ENCODE measurements at places on chromosomes 3 and 15.
A peak's percentile ranks its signal among the peaks of the same experiment; 100 is the strongest.

- peak; percentile 56 for DNase-seq
These were observed 72.9 kb upstream of the MNS1 start for GRCh38 chr15:56537881-56538280.

- no peak for DNase-seq
These were observed 189.3 kb downstream of the EDEM1 start for GRCh38 chr3:5376761-5377160.

DNA sequence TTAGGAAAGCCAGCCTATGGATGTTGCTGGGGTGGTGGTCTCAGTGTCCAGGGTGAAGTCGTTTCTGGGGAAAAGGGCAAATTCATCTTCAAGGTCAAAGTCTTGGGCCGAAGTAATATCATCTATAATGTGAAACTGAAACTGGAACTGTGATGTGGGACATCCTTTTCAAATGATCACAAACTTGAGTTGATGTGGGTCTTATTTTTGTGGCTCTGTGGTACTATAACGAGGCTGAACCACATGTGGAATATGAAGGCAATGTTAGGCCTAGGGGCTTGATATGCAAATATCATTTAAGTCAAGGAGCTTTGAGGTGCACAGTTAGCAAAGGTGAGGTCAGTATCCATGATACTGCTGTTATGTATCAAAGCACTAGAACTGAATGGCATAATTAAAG is 1.5 kb upstream of the CD200R1L start:
- peak; percentile 25 for DNase-seq

GRCh38 chr15:57185507-57186074 is 190.7 kb upstream of the CGNL1 start:
- no peak for DNase-seq

DNA sequence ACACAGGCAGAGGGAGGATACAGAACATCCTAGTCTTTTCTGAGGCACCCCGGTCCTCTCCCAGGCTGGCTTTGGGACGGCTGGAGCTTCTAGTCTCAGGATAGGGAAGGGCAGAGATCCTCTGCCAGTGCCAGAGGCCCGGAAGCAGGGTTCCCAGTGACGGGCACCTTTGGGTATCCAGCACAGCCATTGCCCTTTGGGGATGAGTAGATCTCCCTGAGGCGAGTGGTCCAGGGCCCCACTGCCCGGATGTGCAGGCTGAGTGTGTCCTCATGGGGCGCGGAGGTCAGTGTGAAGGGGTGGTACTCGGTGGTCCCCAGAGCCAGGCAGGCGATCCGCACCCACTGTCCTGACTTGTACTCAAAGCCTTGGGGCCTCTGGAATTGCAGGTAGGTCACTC is 18.3 kb downstream of the DUOX2 start:
- DNase-seq = no peak

DNA sequence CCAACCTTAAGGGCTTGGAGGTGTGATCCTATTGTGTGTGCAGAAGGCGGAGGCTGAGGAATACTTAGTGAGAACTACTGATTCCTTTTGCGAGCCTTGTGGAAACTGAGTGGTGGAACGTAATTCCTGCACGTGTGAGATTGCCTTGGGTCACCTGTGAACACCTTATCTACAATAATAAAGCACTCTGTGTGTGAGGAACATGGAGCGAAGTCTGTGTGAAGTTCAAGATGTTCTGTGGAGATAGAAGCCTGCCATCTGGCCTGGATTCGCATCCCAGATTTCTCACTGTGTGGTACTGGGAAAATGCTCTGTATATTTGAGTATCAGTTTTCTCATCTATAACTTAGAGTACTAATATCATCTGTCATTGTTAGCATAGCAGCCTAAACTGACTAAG is 179.5 kb upstream of the PDZRN3 start:
- DNase-seq = no peak

DNA sequence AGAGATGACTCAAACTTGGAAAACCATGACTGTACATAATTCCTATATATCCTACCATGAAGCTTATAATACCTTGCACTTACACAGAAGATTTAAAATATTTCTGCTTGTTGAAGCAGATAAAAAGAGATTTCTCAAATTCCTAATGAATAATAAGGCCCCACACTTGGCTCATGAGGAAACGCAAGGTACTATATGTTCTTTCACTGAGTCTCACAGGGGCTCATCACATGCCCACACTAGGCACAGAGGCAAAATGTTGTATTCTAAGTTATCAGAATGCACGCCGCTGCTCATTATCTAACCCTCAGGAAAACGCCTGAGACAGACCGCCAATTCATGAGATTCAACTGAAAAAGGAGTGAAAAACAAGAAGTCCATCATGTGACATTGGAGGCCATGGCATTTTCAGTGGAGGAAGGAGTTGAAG is 5.6 kb downstream of the MYO1E start:
- no peak for DNase-seq

- DNase-seq = no peak
These were observed 260.2 kb downstream of the TIGIT start for GRCh38 chr3:114553949-114554593.

GRCh38 chr3:177469216-177469615 is 271.9 kb upstream of the TBL1XR1 start:
- DNase-seq = no peak

- no peak for DNase-seq
These were observed 159.0 kb upstream of the IL12A start for GRCh38 chr3:159829539-159830227.

- DNase-seq = no peak
These were observed 384.0 kb upstream of the KCNMB2 start for GRCh38 chr3:178152031-178152806.

GRCh38 chr15:86764021-86764420 is 684.4 kb downstream of the AGBL1 start:
- no peak for DNase-seq

DNA sequence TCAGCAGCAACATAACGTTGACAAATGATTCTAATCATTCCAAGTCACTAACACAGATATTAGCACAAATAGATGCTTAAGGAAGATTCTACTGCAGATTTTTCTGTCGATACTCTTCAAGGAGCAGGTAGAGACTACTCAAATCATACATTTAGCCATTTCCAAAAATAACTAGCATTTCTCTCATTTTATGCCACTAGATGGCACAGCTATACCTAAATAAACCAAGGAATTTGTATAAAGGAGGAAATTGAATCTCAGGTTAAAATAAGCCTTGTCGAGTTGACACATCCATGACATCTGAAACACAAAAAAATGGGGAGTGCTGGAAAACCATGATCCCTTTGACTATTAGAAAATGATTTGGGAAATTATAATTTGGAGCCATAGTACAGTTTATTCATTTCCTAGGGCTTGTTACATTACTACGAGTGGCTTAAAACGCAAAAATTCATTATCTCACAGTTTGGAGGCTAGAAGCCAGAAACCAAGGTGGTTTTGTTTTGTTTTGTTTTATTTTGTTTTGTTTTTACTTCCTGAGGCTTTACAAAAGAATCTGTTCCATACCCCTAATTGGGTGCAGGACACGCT is 59.5 kb upstream of the STRIT1 start:
- DNase-seq = no peak

DNA sequence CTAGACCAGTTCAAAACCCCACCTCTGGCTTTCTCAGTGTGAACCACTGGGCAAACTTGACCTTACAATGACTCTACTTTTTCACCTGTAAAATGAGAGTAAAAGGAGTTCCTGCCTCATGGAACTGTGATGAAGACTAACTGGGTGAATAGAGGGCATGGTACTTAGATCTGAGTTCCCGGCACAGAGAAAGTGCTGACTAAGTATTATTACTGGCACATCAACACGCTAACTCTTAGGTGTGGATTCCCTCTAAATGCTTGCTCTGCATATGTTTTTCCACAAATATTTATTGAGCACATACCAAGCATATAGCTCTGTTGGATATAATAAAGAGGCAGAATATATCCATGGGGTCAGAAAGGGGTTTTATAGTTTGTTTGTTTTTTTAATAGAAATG is 437.8 kb downstream of the MAGI1 start:
- no peak for DNase-seq

DNA sequence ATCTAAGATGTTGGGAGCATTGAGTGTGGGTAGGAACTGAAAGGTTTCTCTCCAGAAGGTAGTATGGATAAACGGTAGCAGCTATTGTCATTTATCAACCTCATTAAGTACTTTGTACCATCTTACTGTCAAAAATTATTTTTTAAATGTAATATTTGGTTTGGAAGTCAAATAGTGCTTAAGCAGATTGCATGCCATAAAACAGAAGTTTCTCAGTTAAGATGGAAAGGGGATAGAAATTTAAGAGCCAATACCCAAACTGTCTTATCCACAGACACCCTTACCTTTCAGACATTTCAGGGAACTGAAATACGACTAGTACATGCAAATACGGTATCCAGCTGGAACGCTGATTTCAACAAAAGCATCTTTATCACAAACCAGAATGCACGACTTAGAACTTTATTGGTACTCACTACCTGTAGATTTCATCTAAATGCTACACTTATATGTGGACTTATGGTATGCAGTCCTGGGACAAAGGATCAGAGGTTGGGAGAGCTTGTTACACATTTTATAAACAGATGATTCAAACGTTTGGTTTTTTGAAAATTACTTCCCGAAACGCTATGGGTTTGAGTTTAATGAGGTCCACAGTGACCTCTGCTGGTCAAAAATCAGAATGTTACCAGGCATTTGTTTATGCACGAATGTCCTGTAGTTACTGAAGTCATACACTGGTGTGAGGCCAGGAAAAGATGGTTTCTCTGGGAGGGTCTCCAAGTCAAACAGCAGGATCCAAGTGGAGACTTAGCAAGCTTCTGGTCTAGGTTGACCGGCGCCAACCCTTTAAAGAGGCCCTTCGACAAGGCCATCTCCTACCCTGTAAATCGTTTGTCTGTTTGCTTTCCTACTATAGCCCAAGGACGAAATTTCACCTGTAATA is 45.7 kb upstream of the DUT start:
- DNase-seq = peak; percentile 60

DNA sequence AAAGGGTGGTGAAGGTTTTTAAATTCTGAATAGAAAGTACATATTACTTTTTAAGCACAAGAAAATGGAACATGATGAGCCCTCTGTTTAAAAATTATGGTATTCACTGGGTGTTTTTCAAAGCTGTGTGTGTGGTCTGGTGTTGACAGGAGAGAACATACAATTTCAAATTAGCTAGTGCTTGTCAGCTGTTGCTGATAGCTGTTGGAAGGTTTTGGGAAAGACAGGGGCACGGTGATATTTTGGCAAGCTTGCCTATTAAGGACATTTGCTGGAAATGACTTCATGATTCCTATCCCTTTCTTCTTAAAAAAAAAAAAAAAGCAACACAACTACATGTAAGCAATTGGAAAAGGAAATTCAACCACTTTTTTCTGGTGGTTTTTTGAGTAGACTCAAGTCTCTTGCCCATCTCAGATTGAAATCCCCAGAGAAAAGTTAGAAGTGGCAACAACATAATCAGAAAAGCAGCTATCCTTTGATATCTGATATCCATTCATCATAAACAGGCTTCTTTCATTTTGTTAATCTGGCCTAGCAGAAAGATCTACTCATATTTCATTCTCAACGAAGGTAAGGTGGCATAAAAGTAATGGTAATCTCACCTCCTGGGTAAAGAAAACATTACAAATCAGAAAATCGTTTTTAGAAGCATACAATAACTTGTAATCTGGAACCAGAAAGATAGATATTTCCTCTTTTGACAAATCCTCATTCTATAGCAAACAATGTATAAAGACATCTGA is 130.0 kb downstream of the RBMS3 start:
- no peak for DNase-seq

DNA sequence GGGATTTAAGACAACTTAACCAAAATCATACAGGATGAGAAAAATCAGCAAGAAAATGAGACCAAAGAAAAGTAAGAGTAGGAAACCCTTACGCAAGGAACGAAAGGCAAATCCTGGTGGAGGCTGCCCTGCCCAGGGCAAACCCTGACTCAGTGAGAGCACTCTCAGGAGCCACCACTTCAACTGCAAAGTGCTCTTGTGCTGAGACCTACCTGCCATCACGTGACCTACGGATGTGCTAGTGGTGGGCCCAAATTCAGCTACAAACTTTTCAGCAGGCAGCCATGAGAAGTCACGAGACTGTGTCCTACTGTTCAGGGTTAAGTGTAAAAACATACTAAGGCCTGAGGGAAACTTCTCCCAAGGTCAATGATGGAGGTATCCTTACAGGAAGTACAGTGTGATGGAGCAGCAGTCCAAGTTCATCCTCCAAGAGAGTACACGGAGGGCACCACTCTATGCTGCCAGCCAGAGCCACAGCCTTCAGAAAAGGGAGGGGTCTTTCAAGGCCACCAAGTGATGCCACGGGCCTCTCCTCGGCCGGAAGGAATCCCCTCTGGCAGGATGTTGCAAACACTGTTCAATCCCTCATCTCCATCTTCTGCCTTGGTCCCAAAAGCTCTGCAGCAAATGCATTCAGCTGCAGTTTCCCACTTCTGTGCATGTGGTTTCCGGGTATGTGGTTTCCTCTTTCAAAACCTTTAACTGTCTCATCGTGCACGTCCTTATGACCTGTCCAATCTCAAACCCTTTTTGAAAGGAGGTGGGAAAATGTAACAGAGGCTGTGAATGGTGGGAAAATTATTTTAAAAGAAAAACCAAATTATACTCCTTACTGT is 9.5 kb downstream of the CHSY1 start:
- peak; percentile 78 for DNase-seq

DNA sequence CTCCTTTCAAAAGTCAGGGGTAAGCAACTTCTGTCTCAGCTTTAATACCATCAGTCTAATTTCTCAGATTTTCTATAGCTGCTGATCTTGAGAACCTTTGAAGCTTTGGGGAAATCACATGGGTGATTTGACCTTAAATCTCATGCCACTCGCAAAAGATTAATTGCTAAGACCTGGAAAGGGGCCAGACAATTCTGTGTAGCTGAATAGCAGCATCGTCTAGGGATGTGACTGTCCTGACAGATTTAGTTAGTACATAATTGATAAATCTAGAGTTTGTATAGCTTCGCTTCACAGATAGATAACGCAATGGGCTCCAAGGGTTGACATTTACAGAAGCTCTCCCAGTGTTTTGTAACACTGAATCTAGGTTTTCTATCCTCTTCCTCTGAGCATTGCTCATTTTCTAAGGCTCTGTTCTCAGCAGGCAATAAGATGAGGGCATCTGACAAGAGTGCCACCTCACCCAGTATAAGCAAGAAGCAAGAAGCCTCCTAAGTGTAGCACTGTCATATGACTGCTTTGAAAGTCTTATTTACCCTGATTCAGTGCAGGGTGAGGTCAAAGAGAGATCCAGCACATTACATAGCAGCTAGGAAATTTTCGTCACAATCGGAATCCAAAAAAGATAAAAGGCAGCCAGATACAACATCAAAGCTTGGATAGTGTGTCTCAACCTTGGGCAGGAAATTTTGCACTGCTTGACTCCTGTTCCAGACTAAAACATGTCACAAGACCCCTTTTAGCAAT is 47.7 kb upstream of the DUT start:
- no peak for DNase-seq

DNA sequence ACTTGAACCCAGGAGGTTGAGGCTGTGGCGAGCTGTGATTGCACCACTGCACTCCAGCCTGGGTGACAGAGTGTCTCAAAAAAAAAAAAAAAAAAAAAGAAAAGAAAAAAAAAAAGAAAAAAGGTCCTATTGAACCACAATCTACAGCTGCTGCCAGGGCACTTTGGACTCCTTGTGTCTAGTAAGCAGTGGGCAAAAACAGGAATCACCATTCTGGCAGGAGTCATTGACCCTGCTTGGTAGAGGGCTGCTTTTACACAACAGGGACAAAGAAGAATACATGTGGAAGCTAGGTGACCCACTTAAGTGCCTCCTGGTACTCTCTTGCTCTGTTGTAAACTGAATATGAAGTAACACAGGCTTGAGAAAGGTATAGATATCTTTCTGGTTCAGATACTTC is 14.6 kb upstream of the PCCB start:
- DNase-seq = no peak

GRCh38 chr15:35958975-35959374 is 413.0 kb upstream of the DPH6 start:
- no peak for DNase-seq

- DNase-seq = no peak
These were observed 944.7 kb downstream of the MCTP2 start for GRCh38 chr15:95175914-95176658.
